ENCODE measurements at places on chromosomes 4 and X. TPM values are rescaled to one million over a fixed set of nuclear protein-coding genes. Genes with fewer than 3 reads are reported as not detected.

The CYLC1 gene
- not detected for total RNA-seq

The RBMXL3 gene
- not detected for total RNA-seq

The ZBTB33 gene
- total RNA-seq: 6.8 TPM

DNA sequence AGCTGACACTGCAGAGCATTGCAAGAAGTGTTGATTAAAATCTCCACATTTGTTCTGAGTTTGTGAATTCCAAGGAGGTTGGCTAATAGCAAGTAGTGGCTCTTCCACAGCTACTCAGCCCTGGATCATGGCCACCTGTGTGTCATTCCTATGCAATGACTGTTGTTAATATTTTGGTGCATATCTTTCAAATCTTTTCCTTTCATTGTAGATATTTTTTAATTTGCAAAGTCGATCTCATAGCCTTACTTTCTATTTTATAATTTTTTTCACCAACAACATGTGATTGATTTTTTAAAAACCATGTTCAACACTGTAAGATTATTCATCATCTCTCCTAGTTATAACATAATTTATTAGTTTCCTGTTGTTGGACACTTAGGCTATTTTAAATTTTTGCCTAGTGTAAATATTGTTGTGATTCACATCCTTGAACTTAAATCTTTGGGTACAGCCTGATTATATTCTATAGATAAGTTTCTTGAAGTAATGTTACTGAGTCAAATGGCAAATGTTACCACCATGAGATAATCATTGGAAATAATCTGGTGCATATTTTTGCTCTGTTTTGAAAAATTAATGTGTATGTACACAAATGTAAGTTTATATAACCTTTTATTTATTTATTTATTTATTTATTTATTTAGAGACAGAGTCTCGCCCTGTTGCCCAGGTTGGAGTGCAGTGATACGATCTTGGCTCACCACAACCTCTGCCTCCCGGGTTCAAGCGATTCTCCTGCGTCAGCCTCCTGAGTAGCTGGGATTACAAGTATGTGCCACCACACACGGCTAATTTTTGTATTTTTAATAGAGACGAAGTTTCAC is 17.1 kb upstream of the ARHGAP10 start:
- no peak for DNase-seq

DNA sequence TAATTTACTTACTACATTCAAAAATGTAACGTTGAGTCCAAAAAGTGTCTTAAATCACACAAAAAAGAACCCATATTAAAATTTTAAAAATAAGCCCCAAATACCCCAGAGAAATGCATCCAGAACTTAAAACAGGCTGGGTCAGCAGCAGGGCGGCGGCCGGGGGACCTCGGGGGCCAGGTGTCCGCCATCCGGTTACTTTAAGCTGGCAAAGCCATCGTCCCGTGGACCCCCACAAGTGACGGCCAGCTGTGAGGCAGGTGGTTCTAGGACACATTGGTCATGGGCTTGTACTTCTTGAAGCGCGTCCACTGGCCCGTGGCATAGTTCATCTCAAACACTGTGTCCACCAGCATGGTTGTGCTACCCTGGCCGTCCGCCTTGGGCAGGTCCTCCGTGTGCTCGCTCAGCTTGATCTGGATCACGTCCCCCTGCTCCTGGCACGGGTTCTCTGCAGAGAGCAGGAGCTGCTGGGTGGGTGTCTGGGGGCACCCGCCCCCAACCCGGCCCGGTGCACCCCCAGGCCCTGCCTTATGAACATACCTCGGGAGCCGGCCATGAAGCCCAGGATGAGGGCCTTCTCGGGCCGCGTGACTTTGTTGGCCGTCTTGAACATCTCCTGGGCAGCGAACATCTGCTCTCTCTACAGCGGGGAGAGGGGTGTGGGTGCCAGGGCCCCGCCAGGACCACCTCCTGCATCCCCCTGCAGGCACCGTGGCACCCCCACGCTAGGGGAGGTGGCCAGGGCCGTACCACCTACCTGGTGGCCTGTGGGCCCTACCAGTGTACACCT is 25.5 kb downstream of the NELFA start:
- DNase-seq: no peak

GRCh38 chr4:173761938-173762337 is 231.9 kb upstream of the HAND2 start:
- DNase-seq: no peak

DNA sequence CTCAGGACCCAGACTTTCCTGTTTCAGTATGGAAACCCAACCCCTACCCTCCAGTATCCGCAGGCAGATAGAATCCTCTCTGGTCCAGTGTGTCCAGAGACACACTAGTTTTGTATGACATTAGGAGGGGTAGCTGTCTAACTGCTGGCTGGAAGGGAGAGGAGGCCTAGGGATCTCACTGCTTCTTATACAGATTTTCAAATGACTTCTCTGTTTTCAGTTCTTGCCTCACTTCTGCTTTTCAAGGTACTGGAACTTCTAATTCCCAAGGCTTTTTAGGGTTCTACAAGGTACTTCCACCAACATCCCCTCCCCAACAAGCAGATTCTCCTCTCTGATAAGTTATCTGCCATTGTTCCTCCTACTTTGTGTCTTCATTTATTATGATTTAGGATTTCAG is 6.1 kb downstream of the SGCB start:
- no peak for DNase-seq

- no peak for DNase-seq
Observed at GRCh38 chr4:17583941-17584340, 6.9 kb downstream of the LAP3 start.

DNA sequence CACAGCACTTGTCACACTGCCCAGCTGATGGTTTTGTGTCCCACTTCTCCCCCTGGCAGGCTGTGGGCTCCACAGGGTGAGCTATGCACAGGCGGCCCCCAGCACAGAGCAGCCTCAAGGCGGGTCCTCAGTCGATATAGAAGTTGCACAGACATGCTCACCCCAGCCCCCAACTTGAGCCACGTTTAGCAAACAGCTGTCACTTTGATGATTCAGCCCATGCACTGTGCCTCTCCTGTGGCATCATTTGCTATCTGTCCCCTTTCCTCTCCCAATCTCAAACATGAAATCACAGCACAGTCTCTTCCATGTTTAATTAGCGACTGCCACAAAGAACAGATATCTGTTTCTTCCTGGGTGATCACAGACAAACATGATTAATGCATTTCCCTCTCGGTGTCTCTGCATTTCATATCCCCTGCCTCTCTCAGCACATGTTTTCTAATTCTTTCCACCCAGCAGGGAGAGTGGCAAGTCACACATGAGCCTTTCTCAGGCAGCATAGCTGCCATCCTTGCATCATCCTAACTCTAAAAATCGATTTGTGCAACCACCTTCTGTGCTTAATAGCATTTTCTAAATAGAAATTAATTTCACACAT is 204.9 kb downstream of the EVC2 start:
- DNase-seq: no peak

- DNase-seq: no peak
Observed at GRCh38 chr4:68465058-68465457, 17.8 kb downstream of the TMPRSS11E start.

DNA sequence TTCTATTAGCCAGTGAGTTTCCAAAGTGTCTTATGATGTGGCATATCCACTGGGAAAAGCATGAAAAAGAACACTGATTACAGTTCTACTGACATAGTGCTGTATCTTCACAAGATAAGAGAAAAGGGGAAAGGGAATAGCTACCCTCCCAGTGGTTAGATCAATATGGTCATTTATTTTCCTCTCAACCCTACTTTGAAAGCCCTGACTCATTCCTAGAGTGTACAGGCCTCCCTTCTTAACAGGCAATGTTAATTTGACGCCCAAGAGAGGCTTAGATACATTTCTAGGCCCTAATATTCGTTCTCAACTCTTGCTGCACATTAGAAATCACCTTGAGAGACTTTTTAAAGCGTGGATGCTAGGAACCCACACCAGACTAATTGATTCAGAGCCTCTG is 20.4 kb upstream of the BRS3 start:
- no peak for DNase-seq
